ENCODE measurements at places on chromosomes 12 and 14.

GRCh38 chr12:64912516-64913255 lies 88.2 kb downstream of the TBC1D30 start:
- no peak for DNase-seq

GRCh38 chr14:74846168-74846567 lies 29.8 kb downstream of the PROX2 start:
- no peak for DNase-seq

- no peak for DNase-seq
Observed at GRCh38 chr12:6116471-6117021, 7.9 kb downstream of the VWF start.

GRCh38 chr14:103653805-103654204 lies 24.8 kb downstream of the KLC1 start:
- DNase-seq = no peak

- DNase-seq = no peak
Observed at GRCh38 chr12:129074379-129074778, 221.1 kb downstream of the GLT1D1 start.

- no peak for DNase-seq
Observed at GRCh38 chr12:20507711-20508110, 139.4 kb downstream of the PDE3A start.

GRCh38 chr14:55120571-55121495 lies 8.2 kb upstream of the LGALS3 start:
- DNase-seq = no peak

DNA sequence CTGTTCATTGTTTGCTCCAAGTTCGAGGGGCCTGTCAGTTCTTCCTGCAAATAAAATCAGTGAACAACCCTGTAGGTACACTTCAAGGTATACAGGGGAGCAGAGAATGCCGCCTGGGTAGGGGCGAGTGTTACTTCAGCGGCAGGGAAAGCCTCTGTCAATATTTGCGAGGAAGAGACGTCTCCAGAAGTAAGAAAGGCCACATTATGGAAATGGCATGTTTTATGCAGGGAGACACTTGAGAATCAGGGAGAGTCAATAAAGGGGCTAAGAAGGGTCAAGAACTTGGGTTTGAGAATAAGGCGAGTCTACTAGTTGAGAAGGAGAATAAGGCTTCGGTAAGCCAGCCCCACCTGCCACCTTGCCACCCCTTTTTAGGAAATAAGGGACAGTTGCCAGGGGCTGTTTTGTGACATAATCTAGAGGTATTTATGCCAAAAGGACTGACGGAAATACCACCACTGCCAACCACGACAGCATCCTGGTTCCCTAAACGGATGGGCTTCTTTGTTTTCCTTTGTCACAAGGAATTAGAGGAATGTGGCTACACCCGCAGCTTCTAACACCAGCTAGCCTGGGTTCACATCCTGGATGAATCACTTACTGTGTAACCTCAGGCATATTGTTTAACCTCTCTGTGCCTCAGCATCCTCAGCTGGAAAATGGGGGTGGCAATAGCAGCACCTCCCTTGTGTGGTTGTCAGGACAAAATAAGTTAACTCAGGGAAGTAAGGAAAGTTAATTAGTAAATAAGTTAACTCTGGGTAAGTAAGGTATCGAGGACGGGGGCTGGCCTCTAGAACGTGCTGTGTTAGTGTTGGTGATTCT lies 67.7 kb downstream of the EID3 start:
- no peak for DNase-seq
